ENCODE measurements at places on chromosomes 5 and 9.
A peak's percentile ranks its signal among the peaks of the same experiment; 100 is the strongest.

GRCh38 chr5:62643556-62644451 lies 65.2 kb downstream of the LRRC70 start:
- no peak for DNase-seq

DNA sequence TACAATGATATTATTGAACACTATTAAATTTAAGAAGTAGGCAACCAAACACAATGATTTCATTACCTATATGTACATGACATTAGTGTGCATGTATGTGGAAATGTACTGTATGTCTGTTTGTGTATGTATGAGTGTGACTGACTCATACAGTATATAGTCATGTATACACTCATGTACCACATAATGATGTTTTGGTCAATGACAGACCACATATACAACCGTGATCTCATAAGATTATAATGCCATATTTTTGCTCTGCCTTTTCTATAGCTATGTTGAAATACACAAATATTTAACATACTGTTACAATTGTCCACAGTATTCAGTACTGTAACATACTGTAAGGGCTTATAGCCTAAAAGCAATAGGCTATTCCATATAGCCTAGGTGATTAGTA lies 19.7 kb downstream of the SVEP1 start:
- no peak for DNase-seq

- no peak for DNase-seq
Observed at GRCh38 chr5:159951834-159952233, 35.6 kb downstream of the ADRA1B start.

DNA sequence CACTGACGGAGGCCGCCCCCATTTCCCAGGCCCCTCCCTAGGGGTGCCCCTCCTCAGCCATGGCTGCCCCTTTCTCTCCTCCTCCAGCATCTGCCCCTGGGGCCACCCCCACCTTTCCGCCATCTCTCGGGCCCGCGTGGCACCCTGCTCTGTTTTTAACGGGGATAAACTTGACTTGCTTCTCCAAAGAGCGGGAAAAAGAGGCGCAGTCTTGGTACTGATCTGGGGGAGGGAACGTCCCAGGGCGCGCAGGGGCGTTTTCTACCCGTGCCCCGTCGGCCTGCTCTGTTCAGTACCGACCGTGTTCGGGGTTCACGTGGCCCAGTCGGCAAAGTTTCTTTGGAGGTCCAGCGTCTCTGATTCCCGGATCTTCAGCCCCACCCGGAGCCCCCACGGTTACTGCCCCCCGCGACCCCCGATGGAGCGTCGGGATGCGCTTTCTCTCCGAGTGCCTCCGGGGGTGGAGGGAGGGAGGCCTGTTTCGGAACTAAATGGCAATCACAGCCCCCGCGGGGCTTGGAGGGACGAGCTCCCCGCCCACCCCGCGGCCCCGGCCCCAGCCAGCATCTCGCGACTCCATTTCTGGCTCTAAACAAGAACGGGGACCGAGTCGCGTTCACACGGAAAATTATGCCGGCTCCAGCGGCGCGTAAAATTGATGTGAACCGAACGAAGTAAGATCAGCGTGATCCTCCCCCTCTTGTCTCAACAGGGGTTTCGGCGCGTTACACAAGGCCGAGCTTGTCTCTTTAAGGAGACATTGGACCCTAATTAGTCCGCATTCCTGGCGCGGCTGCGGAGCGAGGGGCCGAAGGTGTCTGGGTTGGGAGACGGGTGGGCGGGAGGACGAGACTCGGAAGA lies 1.1 kb upstream of the TLE4 start:
- peak; percentile 48 for DNase-seq

Data from stimulated activated naive CD4-positive, alpha-beta T cell (primary cell).